ENCODE measurements at places on chromosomes 6 and 20.
A peak's percentile ranks its signal among the peaks of the same experiment; 100 is the strongest.

DNA sequence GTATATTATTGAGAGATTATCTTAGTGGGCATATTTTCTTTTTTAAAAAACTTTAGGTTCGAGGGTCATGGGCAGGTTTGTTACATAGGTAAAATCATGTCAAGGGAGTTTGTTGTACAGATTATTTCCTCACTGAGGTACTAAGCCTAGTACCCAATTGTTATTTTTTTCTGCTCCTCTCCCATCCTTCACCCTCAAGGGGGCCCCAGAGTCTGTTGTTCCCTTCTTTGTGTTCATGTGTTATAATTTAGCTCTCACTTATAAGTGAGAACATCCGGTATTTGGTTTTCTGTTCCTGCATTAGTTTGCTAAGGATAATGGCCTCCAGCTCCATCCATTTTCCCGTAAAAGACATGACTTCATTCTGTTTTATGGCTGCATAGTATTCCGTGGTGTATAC lies 247.9 kb upstream of the RAB32 start:
- DNase-seq: no peak

- no peak for DNase-seq
Observed at GRCh38 chr6:155738602-155739105, 283.0 kb upstream of the NOX3 start.

DNA sequence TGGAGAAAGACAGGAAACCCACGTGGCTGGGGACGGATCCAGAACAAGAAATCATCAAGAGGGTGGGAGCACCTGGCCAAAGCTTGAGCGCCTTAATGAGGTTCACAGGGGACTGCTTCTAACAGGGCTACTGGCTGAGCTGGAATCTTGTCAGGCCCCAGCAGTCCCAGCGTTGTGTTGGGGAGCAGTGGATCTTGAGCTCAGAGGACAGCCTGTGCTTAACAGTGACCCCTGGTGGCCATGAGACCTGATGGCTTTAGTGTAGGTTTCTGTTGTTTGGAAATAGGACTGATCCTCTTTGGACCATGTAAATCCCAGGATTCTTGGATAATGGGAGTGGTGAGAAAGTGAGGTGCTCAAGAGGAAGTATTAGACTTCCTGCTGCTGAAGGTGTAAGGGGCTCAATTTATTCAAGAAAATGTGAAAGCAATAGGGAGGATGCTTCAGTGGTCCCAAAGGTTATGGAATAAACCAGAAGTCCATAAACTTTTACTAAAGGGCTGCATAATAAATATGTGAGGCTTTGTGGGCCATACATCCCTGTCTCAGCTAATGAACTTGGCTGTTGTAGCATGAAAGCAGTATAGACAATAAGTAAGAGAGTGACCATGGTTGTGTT lies 216.2 kb downstream of the NFATC2 start:
- no peak for DNase-seq

DNA sequence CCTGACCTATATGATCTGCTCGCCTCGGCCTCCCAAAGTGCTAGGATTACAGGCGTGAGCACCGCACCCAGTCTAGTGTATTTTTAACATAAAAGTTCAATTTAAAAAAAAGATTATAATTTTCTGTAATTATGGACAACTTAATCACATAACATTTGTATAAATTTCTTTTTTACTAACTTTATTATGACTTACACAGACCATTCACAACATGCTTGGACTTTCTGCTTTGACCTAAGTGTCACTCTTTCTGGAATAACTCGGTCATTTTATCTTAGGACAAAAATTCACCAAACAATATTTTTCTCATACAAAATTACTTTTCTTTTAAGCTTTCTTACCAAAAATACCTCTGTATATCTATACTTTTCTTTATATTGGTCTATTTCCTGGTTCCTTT lies 15.4 kb upstream of the IL22RA2 start:
- DNase-seq: no peak

DNA sequence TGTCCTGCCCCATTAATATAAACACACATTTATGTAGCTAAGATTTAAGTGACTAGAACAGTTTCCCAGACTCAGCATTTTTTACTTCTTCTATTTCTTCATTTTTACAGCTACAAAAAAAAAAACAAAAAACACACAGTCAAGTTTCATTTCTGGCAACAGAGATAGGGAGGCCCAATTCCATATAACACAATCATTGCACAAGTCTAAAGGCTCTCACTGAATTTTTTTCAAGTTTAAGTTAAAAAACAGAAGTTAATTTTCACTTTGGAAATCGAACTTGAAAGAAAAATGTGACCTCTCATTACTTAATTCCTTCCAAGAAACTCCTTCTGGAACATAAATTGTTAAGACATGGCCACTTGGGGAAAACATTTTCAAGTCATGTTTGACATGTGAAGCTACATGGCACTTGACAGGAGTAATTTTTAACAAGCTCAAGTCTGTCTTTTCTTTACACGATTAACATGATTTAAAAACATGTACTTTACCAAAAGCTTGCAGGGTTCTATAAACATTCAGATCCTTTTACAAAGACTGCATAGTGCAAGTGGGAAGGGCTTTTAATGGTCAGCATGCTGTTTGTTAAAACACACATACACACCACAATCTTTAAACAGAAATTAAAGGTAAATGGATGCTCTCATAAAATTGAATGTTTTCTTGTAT lies 100.1 kb upstream of the CCDC28A start:
- no peak for DNase-seq

DNA sequence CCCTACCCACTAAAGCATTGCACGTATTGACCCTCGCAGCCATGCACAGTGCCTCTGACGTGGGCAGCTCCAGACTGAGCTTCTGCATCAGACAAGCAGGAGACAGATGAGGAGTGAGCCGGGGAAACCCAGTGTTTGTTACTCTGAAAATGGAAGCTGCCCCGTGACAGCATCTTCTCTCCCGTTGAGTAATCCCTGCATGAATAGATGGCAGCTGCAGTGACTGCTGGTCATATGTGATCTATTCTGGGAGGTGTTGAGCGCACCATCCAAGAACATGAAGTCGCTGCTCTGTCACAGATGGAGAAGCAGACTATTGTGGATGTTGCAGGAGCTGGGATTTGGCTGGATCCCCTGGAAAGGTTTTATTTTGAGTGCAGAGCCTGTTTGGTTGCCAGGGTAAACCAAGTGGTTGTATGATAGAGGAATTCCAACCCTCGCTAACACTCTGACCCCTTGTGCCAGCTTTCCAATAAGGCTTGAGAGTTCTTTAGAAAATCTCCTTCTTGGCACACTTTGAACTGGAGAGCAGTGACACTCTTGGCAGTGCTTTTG lies 242.2 kb downstream of the NRN1 start:
- no peak for DNase-seq

DNA sequence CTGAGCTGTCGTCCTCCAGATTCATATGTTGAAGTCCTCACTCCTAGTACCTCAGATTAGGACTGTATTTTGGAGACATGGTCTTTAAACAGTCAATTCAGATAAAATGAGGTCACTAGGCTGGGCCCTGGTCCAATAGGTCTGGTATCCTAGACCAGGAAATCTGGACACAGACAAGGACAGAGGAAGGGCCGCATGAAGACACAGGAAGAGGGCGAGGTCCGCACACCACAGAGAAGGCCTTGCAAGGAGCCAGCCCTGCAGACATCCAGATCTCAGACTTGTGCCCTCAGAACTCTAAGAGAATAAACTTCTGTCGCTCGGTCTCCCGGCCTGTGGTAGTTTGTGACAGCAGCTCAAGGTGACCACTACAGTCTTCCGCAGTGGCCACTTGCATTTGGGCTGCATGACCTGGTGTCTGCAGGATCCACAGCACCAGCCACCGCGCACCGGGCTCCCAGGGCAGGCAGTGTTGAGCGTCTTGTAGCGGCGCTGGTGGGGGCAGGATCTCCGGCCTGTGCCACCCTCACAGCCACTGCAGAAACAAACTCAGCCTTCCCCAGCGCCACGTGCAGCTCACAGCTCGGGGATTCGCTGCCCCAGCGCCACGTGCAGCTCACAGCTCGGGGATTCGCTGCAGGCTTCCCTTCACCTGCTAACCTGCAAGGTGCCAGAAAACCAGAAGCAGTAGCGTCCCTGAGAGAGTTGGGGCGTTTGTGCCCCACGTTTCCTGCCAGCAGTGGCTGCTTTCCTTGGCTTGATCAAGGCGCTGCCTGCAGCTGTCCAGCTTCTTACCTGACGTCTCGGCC lies 6.0 kb upstream of the RBM38 start:
- no peak for DNase-seq

DNA sequence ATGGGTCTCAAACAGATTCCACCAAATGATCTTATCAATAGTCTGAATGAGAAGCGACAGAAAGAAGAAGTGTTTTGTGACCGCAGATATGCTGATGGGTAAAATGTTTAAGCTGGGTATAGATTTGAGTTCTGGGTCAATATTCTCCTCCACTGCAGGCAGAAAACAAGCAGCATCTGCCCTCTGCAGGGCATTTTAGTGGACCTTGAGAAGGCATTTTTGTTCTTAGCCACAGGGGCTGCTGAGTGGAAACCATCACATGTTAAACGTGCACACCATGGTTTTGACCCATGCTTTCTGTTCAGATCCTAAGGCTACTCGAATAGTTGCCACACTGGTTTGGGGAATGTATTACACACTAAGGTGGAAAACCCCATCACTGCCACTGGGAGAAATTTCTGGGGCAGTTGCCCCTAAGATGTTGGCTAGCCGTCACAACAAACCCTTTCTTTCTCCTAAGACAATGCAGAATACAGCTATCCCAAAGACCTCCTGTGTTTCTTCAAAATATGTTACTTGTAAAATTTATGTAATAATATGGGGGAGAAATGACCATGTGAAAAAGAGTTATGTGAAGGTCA lies 5.5 kb downstream of the POU3F2 start:
- DNase-seq: no peak

DNA sequence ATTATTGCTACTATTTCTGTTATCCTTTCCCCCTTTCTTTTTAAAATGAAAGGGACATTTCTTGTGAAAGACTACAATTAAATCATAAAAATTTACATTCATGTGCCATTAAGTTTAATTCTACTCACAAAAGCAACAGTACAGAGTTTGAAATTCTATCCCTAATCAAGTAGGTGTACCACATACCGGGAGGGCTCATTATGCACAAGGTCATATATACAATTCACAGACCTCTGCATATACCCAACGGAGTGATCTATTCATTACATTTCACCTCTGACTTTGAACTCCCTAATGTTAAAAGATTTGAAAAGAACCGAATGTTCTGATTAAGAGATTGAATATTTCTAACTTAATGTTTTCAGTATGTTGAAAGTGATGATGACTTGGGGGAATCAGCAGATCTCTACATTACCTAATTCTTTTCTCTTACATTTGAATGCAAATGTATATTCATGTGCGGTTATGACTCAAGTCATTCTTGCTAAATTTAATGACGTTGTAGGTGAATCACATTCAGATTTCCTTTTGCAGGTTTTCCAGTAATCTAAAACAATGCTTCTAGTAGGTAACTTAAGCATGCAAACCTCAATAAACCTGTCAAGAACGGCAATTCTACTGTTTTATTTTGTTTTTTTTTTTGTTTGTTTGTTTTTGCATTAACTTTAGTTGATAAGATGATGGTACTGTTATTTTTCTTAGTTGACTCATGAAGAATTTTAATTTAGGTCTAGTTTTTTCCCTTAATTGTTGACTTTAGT lies 7.3 kb downstream of the EYA4 start:
- DNase-seq: no peak

- no peak for DNase-seq
Observed at GRCh38 chr6:24428615-24429014, 25.9 kb downstream of the MRS2 start.

DNA sequence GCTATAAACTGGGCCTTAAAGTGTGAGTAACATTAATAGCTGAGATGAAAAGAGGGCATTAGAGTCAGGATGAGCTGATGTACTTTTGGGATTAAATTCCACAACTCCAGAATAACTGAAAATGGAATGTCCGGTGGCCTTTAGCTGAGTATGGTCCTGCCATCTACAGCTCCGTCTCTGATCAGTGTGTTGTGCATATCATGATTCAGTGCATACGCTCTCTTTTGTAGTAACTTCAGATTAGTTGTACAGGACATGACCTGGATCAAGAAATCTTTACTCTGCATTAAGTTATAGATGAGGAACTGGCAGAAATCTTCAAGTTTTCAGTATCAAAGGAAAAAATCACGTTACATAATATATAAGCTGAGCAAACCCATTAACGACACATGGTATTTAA lies 92.4 kb downstream of the MTFR2 start:
- DNase-seq: no peak

DNA sequence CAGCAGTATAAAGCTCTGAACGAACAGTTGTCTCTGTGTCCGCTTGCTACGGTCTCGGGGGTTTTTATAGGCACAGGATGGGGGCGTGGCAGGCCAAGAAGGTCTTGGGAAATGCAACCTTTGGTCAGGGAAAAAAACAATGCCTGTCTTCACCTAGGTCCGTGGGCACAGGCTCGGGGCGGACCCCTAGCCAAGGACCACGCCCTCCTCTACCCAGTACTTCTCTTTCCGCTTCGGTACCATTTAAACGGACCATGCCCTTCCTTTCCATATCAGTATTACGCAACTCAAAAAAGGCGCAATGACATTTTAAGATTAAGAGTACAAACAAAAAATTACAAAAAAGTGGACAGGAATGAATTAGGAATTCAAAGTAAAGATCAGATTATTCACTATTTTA lies 44.3 kb upstream of the SLC17A4 start:
- no peak for DNase-seq

- DNase-seq: no peak
Observed at GRCh38 chr6:33192105-33192646, at the start of gene COL11A2. TSS of gene COL11A2 (minus strand) at chr6:33192467. CDS start at chr6:33192240, 227 bp downstream.

- no peak for DNase-seq
Observed at GRCh38 chr6:71130277-71130676, 158.3 kb upstream of the OGFRL1 start.

- DNase-seq: peak; percentile 84
Observed at GRCh38 chr6:42199106-42199981, 4.6 kb upstream of the GUCA1B start.

DNA sequence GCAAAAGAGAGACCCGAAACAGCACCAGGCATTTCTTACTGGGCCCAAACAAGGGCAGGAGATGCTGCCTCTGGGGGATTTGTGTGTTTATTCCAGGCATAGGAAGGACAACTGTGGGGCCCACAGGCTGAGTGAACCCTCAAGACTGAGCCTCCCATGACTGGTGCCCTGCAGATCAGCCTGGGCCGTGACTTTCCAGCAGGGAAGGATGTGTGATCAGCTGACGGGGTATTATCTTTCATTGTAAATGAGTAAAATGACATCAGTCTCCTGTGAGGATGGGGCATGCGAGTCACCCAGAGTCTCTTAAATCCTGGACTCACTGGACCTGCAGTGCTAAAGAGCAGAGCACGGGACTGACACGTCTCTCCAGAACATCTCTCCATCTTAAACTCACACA lies 3.9 kb upstream of the TEAD3 start:
- DNase-seq: no peak

- peak; percentile 20 for DNase-seq
Observed at GRCh38 chr20:46552460-46553420, 2.3 kb upstream of the OCSTAMP start.

DNA sequence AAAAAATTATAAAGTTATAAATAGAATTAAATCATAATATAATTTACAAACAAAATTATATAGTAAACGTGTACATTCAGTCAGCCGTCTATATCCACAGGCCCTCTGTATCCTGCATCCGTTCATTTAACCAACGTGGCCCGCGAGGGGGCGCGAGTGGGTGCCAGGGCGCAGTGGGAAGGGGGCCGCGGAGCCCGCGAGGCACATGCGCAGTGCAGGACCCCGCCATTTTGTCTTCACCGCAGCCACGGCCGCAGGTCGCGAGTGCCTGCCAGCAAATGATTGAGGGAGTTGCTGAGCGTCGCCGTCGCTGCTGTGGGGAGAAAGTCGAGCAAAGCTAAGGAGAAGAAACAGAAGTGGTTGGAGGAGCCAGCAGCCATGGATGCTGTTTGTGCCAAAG lies 53.4 kb upstream of the ECI2 start:
- DNase-seq: no peak
